Activated naive CD4-positive, alpha-beta T cell treated with anti-CD3 and anti-CD28 coated beads for 36 hours (primary cell): ENCODE measurements at places on chromosomes 5 and 9. TPM values are rescaled to one million over a fixed set of nuclear protein-coding genes. Genes with fewer than 3 reads are reported as not detected.
A peak's percentile ranks its signal among the peaks of the same experiment; 100 is the strongest.

DNA sequence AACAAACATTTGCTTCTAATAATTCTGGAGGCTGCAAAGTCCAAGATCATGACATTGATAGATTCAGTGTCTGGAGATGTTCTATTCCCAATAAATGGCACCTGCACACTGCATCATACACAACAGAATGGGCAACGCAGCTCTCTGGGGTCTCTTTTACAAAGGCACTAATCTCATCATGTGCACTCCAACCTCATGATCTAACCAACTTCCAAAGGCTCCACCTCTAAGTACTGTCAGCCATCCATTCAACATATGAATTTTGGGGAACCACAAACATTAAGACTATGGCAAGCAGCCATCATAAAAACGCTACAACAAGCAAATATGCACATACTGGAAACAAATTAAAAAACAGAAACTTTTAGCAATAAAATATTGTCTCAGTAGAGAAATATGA, 121.1 kb downstream of the CYLC2 start:
- no peak overlapping the region for H3K4me3 ChIP-seq
- H3K4me1 ChIP-seq, result no peaks in the 10 kb centered on the region
- no peaks in the 10 kb centered on the region for H3K36me3 ChIP-seq
- H3K27ac ChIP-seq, result no peak overlapping the region
- DNase-seq, result no peak
- H3K27me3 ChIP-seq, result no peaks in the 10 kb centered on the region

DNA sequence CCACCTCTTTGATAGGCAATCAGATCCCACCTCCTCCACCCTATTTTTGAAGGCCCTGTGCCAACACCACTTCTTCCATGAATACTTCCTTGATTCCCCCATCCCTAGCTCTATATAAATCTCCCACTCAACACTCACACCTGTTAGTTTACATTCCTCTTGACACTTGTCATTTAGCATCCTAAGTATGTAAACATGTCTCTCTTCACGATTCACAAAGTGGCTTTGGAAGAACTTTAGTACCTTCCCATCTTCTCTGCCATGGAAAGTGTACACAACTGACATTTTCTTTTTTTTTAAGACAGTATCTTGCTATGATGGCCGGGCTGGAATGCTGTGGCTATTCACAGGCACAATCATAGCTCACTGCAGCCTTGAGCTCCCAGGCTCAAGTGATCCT, 1.5 kb upstream of the FXN start:
- H3K4me1 ChIP-seq, result peaks cover 32% of the 10 kb centered on the region
- no peaks in the 10 kb centered on the region for H3K27me3 ChIP-seq
- no peak overlapping the region for H3K27ac ChIP-seq
- H3K36me3 ChIP-seq, result peaks cover 2% of the 10 kb centered on the region

CKMT2 gene
- not detected for total RNA-seq

C5orf52 gene
- not detected for total RNA-seq

F2RL1 gene
- 2.9 TPM for total RNA-seq

- no peaks in the 10 kb centered on the region for H3K4me1 ChIP-seq
- no peaks in the 10 kb centered on the region for H3K36me3 ChIP-seq
- no peaks in the 10 kb centered on the region for H3K27me3 ChIP-seq
Observed at GRCh38 chr5:89946508-89946907, 463.0 kb downstream of the CETN3 start.

DNA sequence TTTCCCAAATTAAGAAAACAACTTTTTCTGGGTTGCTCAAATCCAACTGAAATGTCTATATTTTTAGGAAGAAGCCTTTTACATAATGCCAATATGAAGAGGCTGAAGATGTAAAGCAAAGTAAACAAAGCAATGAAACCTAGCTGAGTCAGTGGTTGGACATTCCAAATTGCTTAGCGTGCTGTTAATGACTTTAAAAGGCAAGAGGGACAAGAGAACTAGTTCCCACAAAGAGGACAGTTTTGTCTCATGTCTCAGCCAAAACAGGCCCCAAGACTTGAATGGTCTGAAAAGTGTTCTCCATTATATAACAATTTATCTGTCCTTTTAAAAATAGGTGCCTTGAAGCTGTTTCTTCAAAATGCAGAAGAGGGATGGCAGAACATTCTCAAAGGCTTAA, 407.0 kb downstream of the ENC1 start:
- peaks cover 2% of the 10 kb centered on the region for H3K4me1 ChIP-seq
- no peak overlapping the region for H3K27ac ChIP-seq
- no peaks in the 10 kb centered on the region for H3K36me3 ChIP-seq

DNA sequence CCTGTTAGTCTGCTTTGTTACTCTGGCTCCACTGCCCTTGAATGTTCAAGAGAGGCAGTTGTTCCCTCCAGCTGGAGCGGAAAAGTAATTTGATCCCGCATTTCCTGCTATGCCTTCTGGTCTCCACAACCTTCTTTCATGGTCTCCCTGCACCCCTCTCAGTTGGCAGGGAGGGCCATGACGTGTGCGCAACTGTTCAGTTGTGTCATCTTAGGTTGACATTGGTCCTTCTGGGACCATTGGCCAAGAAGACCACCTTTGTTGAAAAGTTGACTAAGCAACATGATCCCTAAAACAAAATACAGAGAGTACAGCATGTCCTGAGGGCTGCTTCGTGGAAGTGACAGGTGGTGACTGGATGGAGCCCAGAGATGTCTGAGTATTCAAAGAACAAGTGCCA, 192.5 kb upstream of the TUT7 start:
- peaks cover 9% of the 10 kb centered on the region for H3K27me3 ChIP-seq
- H3K27ac ChIP-seq, result no peak overlapping the region
- H3K4me1 ChIP-seq, result no peaks in the 10 kb centered on the region
- no peak overlapping the region for H3K4me3 ChIP-seq

DNA sequence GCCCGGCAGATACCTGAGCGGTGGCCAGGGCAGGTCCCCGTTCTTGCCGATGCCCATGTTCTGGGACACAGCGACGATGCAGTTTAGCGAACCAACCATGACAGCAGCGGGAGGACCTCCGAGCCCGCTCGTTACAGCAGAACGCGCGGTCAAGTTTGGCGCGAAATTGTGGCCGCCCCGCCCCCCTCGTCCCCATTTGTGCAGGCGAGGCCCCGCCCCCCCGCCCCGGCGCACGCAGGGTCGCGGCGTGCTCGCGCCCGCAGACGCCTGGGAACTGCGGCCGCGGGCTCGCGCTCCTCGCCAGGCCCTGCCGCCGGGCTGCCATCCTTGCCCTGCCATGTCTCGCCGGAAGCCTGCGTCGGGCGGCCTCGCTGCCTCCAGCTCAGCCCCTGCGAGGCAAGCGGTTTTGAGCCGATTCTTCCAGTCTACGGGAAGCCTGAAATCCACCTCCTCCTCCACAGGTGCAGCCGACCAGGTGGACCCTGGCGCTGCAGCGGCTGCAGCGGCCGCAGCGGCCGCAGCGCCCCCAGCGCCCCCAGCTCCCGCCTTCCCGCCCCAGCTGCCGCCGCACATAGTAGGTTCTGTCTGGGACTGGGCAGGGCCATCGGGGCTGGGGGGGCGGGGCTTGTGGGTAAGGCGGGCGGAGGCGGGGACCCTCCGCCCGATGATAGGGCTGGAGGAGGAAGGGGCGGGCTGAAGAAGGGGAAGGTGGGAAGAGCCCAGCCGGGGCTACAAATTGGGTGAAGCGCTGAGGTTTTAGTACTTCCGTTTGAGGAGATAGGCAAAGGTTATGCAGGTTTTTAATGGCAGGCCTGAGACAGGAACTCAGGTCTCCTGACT, at the start of the genes DHFR and MSH3:
TSS of gene DHFR (minus strand) at position 593 of the 840 bp plus-strand sequence. CDS start at position 99, 494 bp downstream.
TSS of gene MSH3 (plus strand) at position 262 of the 840 bp plus-strand sequence. CDS start at position 338, 76 bp downstream.
- H3K4me1 ChIP-seq, result peaks cover 25% of the 10 kb centered on the region
- DNase-seq, result peak; percentile 95

DNA sequence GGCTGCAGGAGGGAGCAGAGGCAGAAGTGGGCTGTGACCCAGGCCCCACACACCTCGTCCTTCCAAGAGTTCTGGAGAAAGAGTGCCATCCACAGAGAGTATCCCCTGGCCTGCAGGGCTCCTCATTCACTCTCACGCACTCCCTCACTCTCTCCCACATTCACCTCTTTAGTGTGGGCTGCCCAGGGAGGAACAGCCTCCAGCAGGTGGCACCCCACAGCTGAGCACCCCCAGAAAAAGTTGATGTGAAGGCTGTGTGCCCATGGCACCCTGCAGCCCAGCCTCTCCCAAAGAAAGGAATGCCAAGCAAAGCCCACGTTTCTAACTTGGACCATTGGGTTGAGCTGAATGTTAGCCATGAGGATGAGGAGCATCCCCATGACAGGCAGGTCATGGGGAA, 4.5 kb upstream of the SHC3 start:
- no peak overlapping the region for H3K4me3 ChIP-seq
- no peak for DNase-seq
- H3K27ac ChIP-seq, result no peak overlapping the region
- H3K27me3 ChIP-seq, result peaks cover 28% of the 10 kb centered on the region
- H3K36me3 ChIP-seq, result no peaks in the 10 kb centered on the region

DNA sequence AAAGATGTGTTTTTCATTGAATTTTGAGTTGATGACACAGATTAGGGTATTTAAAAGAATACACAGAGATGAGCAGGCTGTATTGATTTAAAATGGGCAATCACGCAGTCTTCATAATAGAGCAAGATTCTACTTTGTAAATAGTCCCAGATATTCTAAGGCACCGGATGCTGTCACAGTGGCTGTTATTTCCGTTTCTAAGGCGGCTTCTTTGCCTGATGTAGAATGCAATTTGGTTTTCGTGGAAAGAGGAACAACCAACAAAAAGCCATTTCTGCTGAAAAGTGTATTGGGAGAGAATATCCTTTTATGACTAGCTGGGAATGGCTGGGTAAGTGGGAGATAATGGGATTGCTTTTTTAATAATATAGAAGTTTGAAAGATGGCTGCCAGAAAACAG, 17.5 kb downstream of the PRKACG start:
- peaks cover 18% of the 10 kb centered on the region for H3K4me1 ChIP-seq
- H3K4me3 ChIP-seq, result peak overlapping the region; percentile 17
- H3K36me3 ChIP-seq, result no peaks in the 10 kb centered on the region
- H3K27ac ChIP-seq, result peak overlapping the region; percentile 38
- H3K27me3 ChIP-seq, result no peaks in the 10 kb centered on the region
- no peak for DNase-seq

- no peaks in the 10 kb centered on the region for H3K27me3 ChIP-seq
- H3K4me1 ChIP-seq, result peaks cover 5% of the 10 kb centered on the region
- peaks cover 20% of the 10 kb centered on the region for H3K36me3 ChIP-seq
Observed at GRCh38 chr5:53099546-53099945, 10.0 kb downstream of the MOCS2 start.

- H3K4me3 ChIP-seq, result no peak overlapping the region
- no peaks in the 10 kb centered on the region for H3K27me3 ChIP-seq
- H3K4me1 ChIP-seq, result no peaks in the 10 kb centered on the region
Observed at GRCh38 chr5:147084702-147085101, 150.1 kb upstream of the STK32A start.

DNA sequence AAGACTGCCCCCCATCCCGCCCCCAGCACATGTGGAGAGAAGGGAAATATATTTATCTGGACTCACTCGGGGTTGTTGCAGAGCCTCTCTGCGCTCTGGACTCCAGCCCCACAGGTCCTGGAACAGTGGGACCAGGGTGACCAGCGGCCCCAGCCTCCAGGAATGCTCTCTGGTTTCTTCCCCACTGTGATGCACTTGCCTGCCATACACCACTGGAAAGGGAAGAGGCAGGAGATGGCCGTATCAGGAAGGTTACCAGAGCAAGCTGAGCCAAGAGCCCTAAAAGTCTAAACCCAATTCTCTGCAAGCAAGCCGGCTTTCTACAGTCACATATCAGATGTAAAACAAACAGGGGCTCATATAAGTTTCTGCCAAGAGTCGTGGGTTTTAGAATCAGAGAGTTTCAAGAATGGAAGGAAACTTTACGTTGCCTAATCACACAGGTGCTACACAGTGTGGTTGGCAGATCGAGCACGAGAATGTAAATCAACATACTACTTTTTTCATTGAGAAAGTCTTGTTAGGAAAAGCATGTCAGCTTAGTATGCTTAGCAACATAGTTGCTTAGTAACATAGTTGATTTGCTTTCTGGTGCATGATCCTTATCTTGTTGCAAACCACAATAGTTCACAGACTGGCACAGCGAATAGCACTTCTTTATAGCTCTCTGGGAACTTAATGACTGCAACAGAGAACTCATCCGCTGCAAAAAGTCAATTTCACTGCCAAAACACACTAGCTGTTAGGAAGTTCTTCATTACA, 201.2 kb downstream of the TARS1 start:
- no peak overlapping the region for H3K27ac ChIP-seq
- H3K36me3 ChIP-seq, result no peaks in the 10 kb centered on the region
- H3K4me1 ChIP-seq, result peaks cover 10% of the 10 kb centered on the region
- peaks cover 3% of the 10 kb centered on the region for H3K27me3 ChIP-seq

CCL27 gene
- 0.69 TPM for total RNA-seq

GRCh38 chr5:111847052-111847925, 90.3 kb upstream of the NREP start:
- H3K4me1 ChIP-seq, result no peaks in the 10 kb centered on the region
- H3K4me3 ChIP-seq, result no peak overlapping the region
- DNase-seq, result no peak
- no peak overlapping the region for H3K27ac ChIP-seq
- no peaks in the 10 kb centered on the region for H3K36me3 ChIP-seq
- H3K27me3 ChIP-seq, result peaks cover 2% of the 10 kb centered on the region
